Psoas muscle (tissue), 8 donors: ENCODE measurements at places on chromosomes 3 and 15. TPM values are rescaled to one million over a fixed set of nuclear protein-coding genes. Genes with fewer than 3 reads are reported as not detected.

GRCh38 chr15:70820214-70820613, 33.7 kb downstream of the LARP6 start:
- no peak for DNase-seq

GRCh38 chr15:31402511-31403056, 75.9 kb downstream of the KLF13 start:
- peak; percentile 83 for DNase-seq

GRCh38 chr3:151093148-151093547, 7.7 kb downstream of the MED12L start:
- no peak for DNase-seq

CLRN1 gene
- total RNA-seq: not detected

P3H2 gene
- total RNA-seq: 1.4 TPM
